ENCODE measurements at places on chromosomes 11 and 22.

DNA sequence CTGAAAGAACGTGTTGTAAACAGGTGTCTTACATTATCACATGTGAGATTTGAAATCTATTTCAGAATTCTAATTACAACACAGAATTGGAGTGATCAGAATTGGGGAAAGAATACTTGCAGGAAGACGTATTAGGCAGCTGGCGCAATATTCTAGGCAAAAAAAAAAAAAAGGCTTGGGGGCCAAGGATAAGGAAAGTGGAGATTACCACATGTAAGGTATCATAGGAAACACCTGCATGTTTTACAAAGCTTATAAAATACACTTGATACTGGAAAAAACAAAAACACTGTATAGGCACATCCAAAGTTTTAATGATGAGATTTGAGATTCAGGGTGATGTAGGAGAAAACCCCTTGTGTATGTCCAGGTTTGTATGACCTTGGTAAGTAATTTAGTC is 245.1 kb downstream of the DDX10 start:
- DNase-seq = no peak

DNA sequence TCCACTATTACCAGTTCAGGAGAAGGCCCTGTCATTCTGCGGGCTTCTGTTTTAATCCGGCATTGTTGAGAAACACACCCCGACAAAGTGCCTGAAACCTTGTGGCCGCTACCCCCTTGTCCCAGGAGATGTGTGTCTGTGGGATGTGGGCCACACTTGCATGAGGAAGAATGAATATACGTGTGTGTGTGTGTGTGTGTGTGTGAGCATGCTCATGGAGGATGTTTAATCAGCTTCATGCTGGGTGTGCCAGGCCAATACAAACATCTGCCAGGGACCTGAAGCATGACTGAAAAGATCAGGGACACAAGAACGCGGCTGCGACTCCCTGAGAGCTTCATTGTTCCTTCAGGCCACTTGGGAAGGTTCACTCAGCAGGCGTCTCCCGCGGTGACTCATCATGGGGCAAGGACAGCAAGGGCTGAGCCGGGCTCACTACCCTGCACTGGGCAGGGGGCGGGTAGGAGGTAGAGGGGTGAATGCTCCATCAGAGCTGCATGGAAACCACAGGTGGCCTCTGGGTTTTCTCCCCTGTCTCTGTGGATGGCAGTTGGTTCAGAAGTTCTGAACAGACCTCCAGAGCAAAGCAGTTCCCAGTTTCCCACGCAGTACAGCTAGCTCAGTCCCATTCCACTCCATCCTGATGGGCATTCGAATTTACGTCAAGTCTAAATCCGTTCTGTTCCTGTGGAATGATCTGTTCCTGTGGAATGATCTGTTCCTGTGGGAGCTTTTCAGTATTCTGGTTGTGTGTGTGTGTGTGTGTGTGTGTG is 7.0 kb upstream of the MALAT1 start:
- DNase-seq = peak; percentile 29

DNA sequence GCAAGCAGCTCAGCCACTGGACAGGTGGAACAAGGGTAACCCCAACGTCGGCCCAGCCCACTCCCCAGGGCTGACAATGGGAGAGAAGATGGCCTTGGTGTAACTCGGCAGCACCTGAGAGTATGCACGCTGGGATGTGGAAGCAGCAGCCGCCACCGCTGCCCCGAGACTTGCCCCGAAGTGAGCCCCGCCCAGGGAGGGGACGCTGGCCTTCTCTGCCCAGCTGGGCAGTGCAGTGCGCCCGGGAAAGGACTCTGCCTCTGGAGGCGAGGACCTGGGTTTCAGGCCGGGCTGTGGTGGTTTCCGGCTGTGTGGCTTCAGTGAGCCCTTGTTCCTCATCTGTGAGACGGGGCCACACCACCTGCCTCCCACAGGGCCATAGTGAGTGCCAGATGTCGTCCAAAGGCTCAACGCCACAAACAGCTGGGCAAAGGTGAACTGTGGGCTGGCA is 8.6 kb upstream of the POLDIP3 start:
- DNase-seq = no peak

- peak; percentile 89 for DNase-seq
Observed at GRCh38 chr11:15819679-15820286, 536.6 kb downstream of the SOX6 start.

GRCh38 chr11:122025757-122026156 is 90.3 kb downstream of the BLID start:
- DNase-seq = no peak
